Stimulated activated CD8-positive, alpha-beta memory T cell treated with anti-CD3 and anti-CD28 coated beads, Interleukin-4, amount 100 ng/mL, for 48 hours (primary cell): ENCODE measurements at places on chromosomes 6 and 20.

- no peak for DNase-seq
Measured at GRCh38 chr20:46999801-47000465, 105.3 kb downstream of the EYA2 start.

DNA sequence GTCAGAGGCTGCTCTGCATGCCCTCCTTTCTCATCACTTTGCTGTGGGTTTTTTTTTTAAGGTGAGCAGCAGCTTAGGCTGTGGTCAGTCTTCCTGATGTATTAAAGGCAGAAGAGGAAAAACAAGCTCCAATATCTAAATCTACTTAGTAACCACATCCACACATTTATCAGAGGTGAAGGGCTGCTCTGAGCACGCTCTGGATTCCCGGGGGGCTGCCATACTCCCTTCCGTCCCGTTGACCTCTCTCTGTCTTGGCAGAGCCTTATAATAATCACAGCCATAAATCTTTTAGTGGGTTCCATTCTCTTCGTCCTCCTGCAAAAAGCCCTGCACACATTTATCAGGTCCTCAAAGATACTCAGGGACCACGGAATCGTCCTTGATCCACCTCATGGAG lies 2.7 kb upstream of the LEMD2 start:
- no peak for DNase-seq

DNA sequence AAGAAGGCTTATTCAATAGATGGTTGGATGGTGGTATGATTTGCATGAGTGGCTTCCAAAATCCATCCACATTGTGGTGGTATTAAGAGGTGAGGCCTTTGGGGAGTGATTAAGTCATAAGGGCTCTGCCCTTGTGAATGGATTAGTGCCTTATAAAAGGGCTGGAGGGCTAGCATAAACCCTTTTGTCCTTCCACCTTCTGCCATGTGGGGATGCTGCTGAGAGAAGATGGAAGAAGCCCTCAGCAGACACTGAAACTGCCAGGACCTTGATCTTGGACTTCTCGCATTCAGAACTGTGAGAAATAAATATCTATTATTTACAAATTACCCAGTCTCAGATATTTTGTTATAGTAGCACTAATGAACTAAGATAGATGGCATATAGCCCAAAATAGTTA lies 27.8 kb upstream of the SRPK1 start:
- no peak for DNase-seq

GRCh38 chr6:161682982-161683381 lies 409.1 kb upstream of the AGPAT4 start:
- DNase-seq = no peak

DNA sequence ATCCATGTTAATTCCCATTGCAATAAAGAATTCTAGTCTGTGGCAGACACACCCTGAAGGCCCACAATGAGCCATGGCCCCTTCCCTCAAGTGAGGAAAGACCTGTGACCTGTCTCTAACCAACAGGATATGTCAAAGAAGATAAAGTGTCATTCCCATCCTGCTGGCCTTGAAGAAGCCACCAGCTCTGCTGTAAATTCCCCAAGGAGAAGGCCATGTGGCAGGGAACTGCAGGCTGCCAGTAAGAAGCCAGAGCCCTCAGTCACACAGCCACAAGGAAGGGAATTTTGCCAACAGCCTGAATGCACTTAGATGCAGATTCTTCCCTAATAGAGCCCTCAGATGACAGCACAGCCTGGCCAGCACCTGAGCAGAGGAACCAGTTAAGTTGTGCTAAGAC lies 24.8 kb downstream of the VIP start:
- no peak for DNase-seq

GRCh38 chr20:4838526-4838925 lies 116.8 kb downstream of the PRND start:
- no peak for DNase-seq

GRCh38 chr6:114740547-114740946 lies 397.7 kb upstream of the HS3ST5 start:
- no peak for DNase-seq

GRCh38 chr20:13220194-13220903 lies 725 bp upstream of the ISM1 start:
- DNase-seq = peak; percentile 50
